ENCODE measurements at places on chromosomes 3 and 15. TPM values are rescaled to one million over a fixed set of nuclear protein-coding genes. Genes with fewer than 3 reads are reported as not detected.

PLA2G4F gene
- total RNA-seq = not detected

TMC3 gene
- total RNA-seq = not detected

ATP13A5 gene
- total RNA-seq = not detected

HIGD2B gene
- not detected for total RNA-seq

CCR8 gene
- total RNA-seq = not detected

SEMA6D gene
- total RNA-seq = 3.9 TPM

FGD5 gene
- 62.9 TPM for total RNA-seq

GPR156 gene
- total RNA-seq = not detected

NUTM1 gene
- total RNA-seq = not detected

TTLL13 gene
- total RNA-seq = 0.51 TPM

HAUS2 gene
- 37.8 TPM for total RNA-seq

ZNF502 gene
- 6.2 TPM for total RNA-seq

NMB gene
- total RNA-seq = 28.6 TPM

CYB561D2 gene
- total RNA-seq = 13.9 TPM

GOLGA8T gene
- total RNA-seq = not detected

SUSD5 gene
- 0.34 TPM for total RNA-seq

CCR9 gene
- not detected for total RNA-seq

CFAP100 gene
- not detected for total RNA-seq

TICRR gene
- 0.22 TPM for total RNA-seq

IL17RC gene
- 99.3 TPM for total RNA-seq

GOLGA6L7 gene
- not detected for total RNA-seq

GABRB3 gene
- total RNA-seq = 1.9 TPM

ATP1B3 gene
- 55.7 TPM for total RNA-seq

STRIT1 gene
- not detected for total RNA-seq

NTRK3 gene
- total RNA-seq = 13.5 TPM

RAB27A gene
- 6.6 TPM for total RNA-seq

OR5H15 gene
- not detected for total RNA-seq

SHC4 gene
- not detected for total RNA-seq

OIP5 gene
- total RNA-seq = not detected

BMF gene
- total RNA-seq = 5.9 TPM

BNC1 gene
- 0.34 TPM for total RNA-seq

LRRC3B gene
- total RNA-seq = not detected

CTXND1 gene
- not detected for total RNA-seq

ZFAND6 gene
- 155 TPM for total RNA-seq

FSTL1 gene
- 621 TPM for total RNA-seq

PRICKLE2 gene
- total RNA-seq = 54.3 TPM

PLS1 gene
- 0.88 TPM for total RNA-seq

GABRR3 gene
- not detected for total RNA-seq

PRTG gene
- total RNA-seq = 2.0 TPM

RETNLB gene
- total RNA-seq = not detected

Measured in subcutaneous adipose tissue (tissue), 4 donors.